A549 (cell line): ENCODE measurements at places on chromosomes 16 and 17. TPM values are rescaled to one million over a fixed set of nuclear protein-coding genes. Genes with fewer than 3 reads are reported as not detected.

SOST gene
- polyA plus RNA-seq, result 0.05 to 0.07 TPM (median 0.05 TPM) in 3 replicates

NAA38 gene
- 268 to 287 TPM (median 275 TPM) in 3 replicates for polyA plus RNA-seq

DNA sequence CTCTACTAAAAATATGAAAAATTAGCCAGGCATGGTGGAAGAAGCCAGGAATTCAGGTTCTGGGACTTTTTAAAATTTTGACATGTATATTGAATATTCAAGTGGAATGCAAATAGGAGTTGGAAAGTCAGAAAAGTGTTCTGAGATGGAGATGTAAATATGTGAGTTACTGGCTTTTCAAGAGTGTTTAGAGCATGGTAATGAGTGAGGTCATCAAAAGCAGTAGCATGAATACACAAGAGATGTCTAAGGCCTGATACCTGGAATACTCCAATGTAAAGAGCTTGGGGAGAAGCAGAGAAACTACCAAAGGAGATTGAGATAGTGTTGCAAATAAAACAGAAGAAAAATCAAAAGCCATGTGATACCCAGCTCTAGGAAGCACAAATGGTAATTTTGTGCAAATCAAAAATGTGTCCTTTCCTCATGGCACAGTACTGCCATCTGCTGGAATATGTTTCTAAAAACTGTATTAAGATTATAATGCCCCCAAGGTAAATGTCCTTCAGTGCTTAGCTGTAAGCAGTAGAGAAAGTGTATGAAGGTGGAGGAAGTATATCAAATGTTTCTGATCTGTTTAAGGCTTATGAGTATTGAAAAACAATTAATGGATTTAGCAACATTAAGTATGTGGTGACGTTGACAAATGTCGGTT lies 908.4 kb downstream of the KCNJ18 start:
- DNase-seq, result no peak

- DNase-seq, result no peak
These were observed 9.3 kb downstream of the UBE2G1 start for GRCh38 chr17:4357030-4357628.

PPP1R27 gene
- polyA plus RNA-seq, result 0.09 TPM in 1 of 3 replicates, not detected in the others

MAP2K6 gene
- polyA plus RNA-seq, result 18.7 to 24.1 TPM (median 20.7 TPM) in 3 replicates

MAFG gene
- 49.8 to 57.9 TPM (median 52.4 TPM) in 3 replicates for polyA plus RNA-seq
